ENCODE measurements at places on chromosomes 4 and X.

GRCh38 chrX:46569621-46570020 lies 3.9 kb upstream of the CHST7 start:
- no peak for DNase-seq

DNA sequence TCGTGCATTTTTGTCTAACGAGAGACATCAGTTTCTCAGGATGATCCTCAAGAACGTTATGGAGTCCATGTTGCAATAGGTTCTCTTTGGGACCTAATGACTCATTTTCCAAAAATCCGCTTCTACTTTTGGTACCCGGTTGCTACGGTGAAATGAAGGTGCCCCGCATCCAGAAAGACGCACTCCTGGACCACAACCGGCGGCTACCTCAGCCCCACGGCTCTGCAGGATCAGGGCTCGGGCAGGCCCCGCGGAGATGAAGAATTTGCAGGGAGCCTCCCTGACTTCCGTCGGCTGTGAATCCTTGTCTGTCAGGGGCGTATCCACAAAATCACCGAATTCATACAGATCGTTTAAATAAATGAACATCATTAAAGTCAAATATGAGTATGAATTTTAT lies 15.6 kb downstream of the GTPBP6 start:
- DNase-seq: no peak

DNA sequence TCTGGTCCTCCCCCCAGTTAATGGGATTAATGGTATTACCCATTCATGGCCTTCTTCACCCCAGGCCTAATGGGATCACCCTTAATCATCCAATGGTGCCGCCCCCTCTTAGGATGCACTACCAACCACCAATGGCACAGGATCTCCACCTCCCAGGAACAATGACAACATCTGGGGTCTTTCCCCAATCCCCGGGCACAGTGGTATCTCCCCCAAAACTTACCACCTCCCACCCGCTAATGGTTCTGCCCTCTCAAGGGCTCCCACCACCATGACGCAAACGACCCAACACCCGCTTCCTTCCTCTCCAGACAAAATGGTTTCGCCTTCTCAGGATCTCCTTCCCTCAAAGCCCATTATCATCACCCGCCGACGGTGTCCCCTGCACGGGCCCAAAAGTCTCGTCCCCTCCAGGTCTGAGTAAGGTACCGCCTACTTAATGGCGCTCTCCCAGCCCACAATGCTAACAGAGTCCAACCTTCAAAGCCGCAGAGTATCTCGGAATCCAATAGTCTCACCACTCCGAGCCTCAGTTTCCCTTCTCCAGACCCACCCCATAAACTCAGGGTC lies 458 bp downstream of the GRIPAP1 start:
- peak; percentile 68 for DNase-seq

- DNase-seq: peak; percentile 81
These were observed 104.9 kb downstream of the FAM53A start for GRCh38 chr4:1579001-1579900.

GRCh38 chrX:69113723-69114122 lies 51.5 kb downstream of the PJA1 start:
- no peak for DNase-seq

GRCh38 chr4:26030780-26031179 lies 116.8 kb downstream of the SMIM20 start:
- DNase-seq: no peak

DNA sequence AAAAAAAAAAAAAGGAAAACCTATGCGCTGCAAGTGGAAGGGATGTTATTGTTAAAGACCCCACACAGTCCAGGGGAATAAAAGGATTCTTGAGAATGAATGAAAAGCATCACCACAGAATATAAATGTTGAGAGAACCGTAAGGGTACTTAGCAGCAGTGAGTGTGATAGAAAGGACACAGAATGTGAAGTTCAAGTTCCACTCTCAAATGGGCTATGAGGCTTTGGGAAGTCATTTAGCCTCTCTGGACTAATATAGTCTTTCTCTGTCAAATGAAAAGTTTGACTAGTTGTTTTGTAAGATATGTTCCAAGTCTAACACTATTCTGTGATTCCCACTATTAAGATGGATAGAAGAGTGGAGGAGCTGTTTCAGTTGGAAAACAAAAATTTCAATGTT lies 35.8 kb upstream of the MAML3 start:
- no peak for DNase-seq
